HCT116 (cell line): ENCODE measurements at places on chromosomes 11 and 22. TPM values are rescaled to one million over a fixed set of nuclear protein-coding genes. Genes with fewer than 3 reads are reported as not detected.

The KDM4D gene
- 2.1 TPM for total RNA-seq

The OR51B5 gene
- 140 TPM for total RNA-seq

The OR9G1 gene
- total RNA-seq, result not detected

The CENPM gene
- total RNA-seq, result 44.7 TPM

The DEPDC7 gene
- total RNA-seq, result 7.3 TPM

GRCh38 chr11:77091146-77091940, 11.3 kb upstream of the OMP start:
- peak; percentile 68 for DNase-seq

GRCh38 chr11:31412946-31413345, 43.3 kb downstream of the DNAJC24 start:
- no peak for DNase-seq

DNA sequence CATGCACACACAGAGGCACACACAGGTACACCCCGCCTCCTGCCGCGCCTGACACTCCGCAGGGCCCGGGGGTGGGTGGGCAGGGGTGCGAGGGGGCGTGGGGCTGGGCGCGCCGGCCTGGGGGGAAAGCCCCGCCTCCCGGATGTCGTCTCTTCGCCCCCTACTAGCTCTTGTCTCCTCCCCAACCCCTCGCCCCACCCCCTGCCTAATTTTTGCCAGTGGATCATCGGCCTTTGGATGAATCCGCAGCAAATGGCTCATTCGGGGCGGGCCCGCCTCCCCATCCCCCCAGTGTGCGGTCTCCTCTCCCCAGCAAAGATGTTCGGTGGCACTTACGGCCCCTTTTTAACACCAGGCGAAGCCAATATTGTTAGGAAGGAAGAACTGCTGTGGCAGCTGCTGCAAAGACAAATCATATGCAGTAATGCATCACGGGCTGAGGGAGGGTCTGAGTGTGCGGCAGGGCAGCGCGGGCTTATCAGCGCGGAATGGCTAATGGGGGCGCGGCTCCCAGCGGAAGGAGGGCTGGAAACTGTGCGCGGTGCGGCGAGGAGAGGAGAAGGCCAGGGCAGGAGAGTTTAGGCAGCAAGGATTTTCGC, 13.4 kb upstream of the NECTIN1 start:
- no peak for DNase-seq

DNA sequence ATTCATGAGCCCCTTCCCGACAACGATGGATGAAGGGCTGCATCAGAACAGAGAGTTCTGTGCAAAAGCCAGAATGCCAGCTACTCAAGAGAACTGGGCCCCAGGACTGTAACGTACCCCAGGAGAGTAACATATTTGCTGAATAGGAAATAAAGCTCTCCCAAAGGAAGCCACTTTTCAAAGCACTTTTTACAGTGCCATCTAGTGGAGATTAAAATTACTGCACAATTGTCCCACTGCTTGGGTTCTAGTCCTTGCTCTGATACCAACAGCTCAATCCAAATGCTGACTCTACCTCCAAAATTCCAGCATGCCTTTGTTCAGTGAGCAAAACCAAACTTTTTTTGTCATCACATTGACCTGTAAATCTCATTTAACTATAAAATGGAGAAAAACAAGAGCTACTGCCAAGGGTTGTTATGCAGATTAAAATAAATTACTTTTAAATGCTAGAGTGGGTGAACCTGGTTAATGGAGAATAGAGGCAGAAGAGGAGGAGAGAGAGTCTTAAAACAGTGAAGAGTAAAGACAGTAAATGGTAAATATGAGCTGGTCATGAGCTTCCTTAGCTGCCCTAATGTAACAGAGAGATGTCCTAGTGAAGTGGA, 87.6 kb upstream of the FSHB start:
- DNase-seq, result peak; percentile 16

GRCh38 chr22:17110791-17111550, 10.2 kb downstream of the TMEM121B start:
- DNase-seq, result no peak

DNA sequence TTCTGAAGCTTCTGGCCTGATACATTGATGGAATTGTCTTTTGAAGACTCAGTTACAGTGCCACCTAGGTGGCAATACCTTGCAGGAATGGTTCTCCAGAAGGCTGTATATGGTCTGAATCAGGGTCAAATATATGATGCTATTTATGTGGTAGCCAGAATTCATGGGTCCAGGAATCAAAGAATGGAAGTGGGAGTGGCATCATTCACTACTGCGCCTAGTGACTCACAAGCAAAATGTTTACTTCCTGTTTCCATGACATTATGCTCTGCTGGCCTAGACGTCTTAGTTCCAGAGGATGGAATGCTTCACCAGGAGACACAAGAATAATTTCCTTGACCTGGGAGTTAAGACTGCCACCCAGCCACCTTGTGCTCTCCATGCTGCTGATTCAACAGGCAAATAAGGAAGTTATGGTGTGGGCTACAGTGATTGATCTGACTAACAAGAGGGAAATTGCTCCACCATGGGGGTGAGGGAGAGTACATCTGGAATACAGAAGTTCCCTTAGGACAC, 491.8 kb downstream of the ETS1 start:
- DNase-seq, result peak; percentile 2

- DNase-seq, result no peak
Measured at GRCh38 chr11:34791780-34792542, 124.2 kb downstream of the APIP start.

- DNase-seq, result no peak
Measured at GRCh38 chr11:122598971-122599370, 56.6 kb upstream of the UBASH3B start.
